Fibroblast of gingiva (primary cell): ENCODE measurements at places on chromosomes 5 and 9.
A peak's percentile ranks its signal among the peaks of the same experiment; 100 is the strongest.

DNA sequence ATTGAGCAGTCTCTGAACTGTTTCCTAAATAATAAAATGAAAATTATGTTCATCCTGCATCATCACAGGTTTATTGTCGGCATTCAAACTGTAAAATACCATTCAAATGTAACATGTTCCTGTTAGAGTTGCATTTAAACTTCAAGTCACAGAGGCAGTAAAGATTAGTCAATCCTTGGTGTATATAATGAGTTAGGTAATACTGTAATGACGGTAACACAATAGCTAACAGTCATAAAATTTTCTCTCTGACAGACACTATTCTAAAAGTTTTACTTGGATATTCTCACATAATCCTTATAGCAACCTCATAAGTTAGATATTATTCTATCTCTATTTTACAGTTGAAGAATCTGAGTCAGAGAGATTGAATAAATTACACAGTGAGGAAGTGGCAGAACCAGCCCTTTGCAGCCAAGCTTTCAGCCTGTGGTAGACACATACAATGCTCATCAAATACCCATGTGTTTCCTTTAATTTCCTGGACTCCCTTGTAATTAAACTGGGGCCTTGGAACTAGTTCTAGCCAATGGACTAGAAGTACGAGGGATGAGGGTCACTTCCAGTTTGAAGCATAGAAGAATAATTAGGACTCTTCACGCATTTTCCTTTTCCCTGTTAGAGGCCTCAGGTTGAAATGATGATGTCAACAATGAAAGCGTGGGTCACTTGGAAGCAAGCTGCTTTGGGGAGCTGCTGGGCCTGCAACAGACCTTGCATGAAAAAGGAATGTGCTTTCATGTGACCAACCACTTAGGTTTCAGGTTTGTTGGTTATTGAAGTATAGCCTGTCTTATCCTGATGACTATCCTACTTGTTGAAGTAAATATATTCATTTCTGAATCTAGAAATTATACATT lies 12.3 kb upstream of the CAST start:
- no peak for DNase-seq

GRCh38 chr9:136609160-136609475 lies 53.6 kb upstream of the EGFL7 start:
- no peak for DNase-seq

GRCh38 chr9:68704814-68705530 lies at the start of gene PIP5K1B:
Gene PIP5K1B, plus strand, starts transcription at chr9:68705240. Its CDS starts 117,375 bp downstream, at chr9:68822615.
- peak; percentile 40 for DNase-seq

DNA sequence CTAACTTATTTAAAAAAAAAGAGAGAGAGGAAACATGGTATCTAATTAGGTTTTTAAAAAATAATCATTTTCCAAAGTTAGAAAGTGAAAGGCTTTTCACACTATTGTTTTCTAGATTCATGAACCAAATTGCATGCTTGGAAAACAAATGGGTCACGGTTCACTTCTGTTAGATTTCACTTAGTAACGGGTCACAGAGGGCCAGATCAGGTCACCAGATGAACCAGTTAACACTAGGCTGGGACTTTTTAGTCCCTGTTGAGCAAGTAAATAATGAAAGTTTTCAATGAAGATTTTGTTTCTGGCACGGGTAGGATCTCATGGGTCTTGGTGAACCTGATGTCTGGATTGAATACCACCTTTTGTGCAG lies 207.2 kb upstream of the RFX3 start:
- no peak for DNase-seq

GRCh38 chr5:81216152-81216551 lies 17.0 kb upstream of the CKMT2 start:
- DNase-seq = no peak

GRCh38 chr9:78040726-78041125 lies 9.1 kb upstream of the GNAQ start:
- no peak for DNase-seq

GRCh38 chr5:73638344-73639095 lies 12.5 kb downstream of the ARHGEF28 start:
- DNase-seq = peak; percentile 33

- DNase-seq = no peak
Measured at GRCh38 chr5:136043551-136043950, 14.8 kb downstream of the TGFBI start.

- no peak for DNase-seq
Measured at GRCh38 chr5:21236971-21237427, 1249.0 kb upstream of the CDH18 start.

- DNase-seq = no peak
Measured at GRCh38 chr9:119961774-119962424, 592.7 kb upstream of the BRINP1 start.

- no peak for DNase-seq
Measured at GRCh38 chr5:173535976-173536639, 80.3 kb downstream of the BOD1 start.

DNA sequence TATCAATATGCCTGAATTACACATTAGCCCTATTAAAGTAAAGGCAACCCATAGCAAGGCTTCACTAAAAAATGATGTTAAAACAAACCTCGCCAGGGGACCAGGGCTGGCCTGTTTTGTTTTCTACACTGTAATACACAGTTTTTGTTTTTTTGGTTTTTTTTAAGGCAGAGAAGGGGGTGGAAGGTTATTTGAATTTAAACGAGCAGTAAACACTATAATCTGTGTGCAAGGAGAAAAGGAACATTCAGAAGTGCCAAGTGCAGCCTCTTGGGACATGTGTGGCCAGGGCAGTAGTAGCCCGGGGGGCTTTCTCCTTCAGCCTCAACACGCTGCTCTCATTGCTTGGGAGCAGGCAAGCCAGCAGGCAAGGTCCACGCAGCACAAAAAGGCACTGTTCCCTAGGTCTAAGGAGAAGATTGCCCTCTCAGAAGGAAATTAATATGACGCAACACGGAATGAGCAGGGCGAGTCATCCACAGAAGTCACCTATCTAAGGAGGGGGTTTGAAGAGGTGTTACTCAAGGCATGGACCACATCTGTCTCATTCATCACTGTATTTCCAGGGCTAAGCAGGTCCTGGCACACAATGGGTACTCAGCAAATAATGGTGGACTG lies 16.2 kb downstream of the SIL1 start:
- peak; percentile 36 for DNase-seq

DNA sequence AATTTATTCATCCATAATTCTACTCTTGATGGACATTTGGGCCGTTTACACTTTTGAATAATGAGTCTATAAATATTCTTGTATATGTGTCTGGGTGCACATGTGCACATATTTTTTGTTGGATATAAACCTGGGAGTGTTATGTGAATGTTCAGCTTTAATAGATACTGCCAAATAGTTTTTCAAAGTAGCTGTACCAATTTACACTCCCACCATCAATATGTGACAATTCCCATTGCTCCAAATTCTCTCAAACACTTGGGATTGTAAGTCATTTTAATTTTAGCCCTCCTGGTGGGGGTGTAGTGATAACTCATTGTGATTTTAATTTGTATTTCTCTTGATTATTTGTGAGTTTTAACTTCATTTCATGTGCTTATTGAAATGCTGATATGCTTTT lies 114.9 kb downstream of the GRIA1 start:
- no peak for DNase-seq

DNA sequence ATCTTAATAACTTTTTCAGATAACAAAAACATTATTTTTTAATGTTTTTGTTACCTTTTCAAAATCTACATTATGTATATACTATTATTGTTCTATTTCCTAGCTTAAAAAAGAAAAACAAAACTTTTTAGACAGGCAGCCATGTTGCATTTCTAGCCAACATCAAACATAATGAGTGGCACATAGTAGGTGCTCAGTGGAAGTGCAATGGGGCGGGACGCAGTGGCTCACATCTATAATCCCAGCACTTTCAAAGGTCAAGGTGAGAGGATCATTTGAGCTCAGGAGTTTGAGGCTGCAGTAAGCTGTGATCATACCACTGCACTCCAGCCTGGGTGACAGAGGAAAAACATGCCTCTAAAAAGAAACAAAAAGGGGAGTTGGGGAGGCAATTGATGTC lies 68.4 kb downstream of the MED27 start:
- DNase-seq = no peak

GRCh38 chr5:135703016-135703550 lies 124.3 kb upstream of the CXCL14 start:
- DNase-seq = no peak

GRCh38 chr5:163569284-163569683 lies 63.9 kb downstream of the MAT2B start:
- peak; percentile 15 for DNase-seq

DNA sequence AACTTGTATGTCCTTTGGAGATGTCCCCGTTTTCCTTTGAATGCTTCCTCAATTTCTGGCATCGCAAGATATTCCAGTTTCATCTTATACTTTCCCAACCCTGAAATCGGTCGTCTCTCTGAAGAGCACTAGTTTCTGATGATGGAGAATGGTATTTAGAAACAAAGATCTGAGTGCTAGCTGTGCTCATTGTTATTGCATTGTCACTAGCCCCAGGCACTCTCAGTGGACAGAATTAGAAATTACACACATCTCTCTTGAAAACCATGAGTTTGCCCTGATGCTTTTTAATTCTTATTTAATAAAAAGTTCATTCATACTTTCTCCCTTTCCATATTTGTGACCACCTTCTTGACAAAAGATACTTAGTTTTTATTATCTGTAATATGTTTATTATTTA lies 67.7 kb downstream of the C9orf152 start:
- no peak for DNase-seq

DNA sequence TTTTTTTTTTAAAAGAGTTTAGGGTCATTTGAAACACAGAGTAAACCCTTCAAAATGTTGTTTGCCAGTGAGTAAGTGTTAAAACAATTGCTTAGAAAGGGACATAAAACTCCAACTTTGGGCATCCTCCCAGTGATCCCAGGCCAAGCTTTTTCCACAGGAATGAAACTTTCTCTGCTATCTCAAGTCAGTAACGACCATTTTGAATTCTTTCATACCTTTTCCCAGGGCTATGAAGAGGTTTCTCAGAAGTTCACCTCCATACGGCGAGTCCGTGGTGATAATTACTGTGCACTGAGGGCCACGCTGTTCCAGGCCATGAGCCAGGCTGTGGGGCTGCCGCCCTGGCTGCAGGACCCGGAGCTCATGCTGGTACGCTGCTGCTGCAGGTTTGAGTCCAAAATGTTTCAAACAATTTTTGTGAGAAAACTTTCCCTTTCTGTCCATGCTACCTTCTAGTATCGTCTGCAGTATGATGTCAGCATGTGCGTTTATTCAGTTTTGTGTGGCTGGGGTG lies 16.8 kb downstream of the OTULIN start:
- DNase-seq = no peak
